ENCODE measurements at places on chromosomes 13 and 19. TPM values are rescaled to one million over a fixed set of nuclear protein-coding genes. Genes with fewer than 3 reads are reported as not detected.

GRCh38 chr13:100298116-100298681, 209.3 kb downstream of the PCCA start:
- DNase-seq, result no peak

GRCh38 chr13:93260591-93260990, 34.0 kb downstream of the GPC6 start:
- DNase-seq, result no peak

DNA sequence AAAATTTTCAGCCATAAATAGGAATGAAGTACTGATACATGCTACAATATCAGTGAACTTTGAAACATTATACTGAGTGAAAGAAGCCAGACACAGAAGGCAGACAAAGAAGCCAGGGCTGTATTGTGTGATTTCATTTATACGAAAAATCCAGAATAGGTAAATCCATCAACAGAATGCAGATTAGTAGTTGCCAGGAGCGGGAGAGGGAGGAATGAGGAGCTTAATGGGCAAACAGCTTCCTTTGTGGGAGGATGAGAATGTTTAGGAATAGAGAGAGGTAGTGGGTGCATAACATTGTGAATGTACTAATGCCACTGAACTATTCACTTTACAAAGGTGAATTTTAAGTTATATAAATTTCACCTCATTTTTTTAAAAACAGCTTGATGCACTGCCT, 103.3 kb upstream of the SERTM1 start:
- DNase-seq, result no peak

GRCh38 chr13:39461685-39462266, 141.2 kb downstream of the LHFPL6 start:
- no peak for DNase-seq

The SYCN gene
- not detected for total RNA-seq

DNA sequence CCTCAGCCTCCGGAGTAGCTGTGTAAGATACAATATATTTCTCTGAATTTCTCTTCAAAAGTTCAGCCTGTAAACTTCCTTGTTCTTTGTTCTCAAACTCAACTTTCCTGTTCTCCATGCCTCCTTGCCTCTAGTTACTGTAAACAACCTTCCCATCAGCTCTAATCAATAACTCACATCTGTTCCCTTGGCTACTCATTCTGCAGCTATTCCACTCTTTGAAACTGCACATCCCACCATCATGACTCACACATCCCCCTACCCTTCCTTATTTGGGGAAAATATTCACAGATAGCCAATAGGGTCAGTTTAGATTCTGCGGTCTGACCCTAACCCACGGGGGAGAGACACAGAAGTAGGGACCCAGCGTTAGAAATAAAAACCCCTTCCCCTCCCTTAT, 2.0 kb downstream of the ZNF562 start:
- DNase-seq, result no peak

DNA sequence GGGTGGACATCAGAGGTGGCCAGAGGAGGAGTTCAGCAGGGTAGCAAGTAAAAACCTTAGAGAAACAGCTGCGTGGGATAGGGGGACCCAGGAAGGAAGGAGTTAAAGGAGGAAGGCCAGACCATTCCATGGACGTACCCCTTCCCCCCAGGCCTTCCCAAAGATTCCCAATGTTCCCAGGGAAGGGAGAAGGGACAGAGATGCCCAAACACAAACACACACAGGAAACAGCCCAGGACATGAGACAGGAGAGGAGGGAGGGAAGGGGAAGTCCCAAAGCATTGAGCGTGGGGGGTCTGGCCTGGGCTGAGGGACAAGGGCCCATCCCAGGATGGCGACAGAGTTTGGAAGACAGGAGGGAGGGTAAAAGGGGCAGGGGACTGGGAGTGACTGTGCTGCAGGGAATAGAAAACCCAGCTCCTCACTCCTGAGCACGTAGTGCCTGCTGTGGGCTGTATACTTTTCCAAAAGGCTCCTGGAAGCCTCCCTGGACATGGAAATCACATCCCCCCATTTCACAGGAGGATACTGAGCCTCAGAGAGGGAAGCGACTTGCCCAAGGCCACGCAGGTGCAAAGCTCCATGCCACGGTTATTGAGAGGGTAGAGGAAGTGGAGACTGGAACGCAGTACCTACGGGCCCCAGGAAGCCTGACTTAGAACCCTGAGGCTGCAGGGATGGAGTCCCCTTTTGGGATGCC, 1.1 kb downstream of the SYDE1 start:
- no peak for DNase-seq

The ZNF536 gene
- 9.2 TPM for total RNA-seq

DNA sequence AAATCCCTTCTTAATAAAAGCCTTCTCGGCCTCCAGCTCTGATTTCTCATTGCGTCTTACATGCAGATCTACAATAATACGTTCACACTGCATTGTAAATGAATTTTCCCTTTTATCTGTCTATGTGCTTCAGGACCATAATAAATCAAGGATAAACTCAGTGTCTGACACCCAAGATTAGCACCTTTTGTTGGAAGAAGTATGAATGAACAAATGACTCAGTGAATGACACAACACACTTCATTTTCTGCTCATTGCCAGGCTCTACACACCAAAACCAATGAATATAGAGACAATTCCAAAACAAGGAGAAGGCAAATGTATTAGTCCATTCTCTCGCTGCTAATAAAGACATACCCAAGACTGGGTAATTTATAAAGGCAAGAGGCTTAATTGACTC, 1224.4 kb downstream of the EFNB2 start:
- DNase-seq, result no peak

The ATP12A gene
- total RNA-seq, result 1.3 TPM

GRCh38 chr13:34086281-34086680, 268.3 kb downstream of the RFC3 start:
- DNase-seq, result no peak

- DNase-seq, result no peak
Observed at GRCh38 chr19:40585241-40585981, 8.7 kb downstream of the SHKBP1 start.

- DNase-seq, result no peak
Observed at GRCh38 chr13:73603646-73604045, 530.6 kb downstream of the KLF12 start.

The PSG11 gene
- total RNA-seq, result not detected

The CGB1 gene
- total RNA-seq, result not detected

The PRKCG gene
- 19.3 TPM for total RNA-seq

DNA sequence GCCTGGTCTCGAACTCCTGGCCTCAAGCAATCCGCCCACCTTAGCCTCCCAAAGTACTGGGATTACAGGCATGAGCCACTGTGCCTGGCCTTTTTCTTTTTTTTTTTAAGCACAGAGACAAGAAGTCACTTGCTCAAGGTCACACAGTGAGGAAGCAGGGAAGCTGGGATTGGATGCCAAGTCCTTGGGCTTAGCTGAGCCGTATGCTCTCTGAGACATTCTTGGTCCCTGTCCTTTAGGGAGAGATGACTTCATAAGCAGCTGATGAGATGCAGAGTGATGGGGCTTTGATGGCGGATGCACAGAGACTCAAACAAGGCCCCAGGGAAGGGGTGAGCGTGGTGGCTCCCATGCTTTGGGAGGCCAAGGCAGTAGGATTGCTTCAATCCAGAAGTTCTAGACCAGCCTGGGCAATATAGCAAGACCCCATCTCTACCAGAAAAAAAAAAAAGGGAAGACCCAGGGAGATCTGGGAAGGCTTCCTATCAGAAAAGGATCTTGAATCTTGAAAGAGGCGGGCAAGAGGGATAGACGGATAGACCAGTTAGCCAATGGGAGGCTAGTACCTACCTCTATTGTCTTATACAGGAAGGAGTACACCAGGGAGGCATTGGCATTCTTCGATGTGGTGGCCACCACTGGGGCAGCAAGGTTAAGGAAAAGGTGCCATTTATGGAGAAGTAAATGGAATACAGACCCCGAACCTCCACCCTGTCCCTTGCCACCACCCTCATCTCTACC, 3.9 kb downstream of the AP1M2 start:
- no peak for DNase-seq

GRCh38 chr13:110498327-110498726, 63.2 kb downstream of the RAB20 start:
- no peak for DNase-seq

DNA sequence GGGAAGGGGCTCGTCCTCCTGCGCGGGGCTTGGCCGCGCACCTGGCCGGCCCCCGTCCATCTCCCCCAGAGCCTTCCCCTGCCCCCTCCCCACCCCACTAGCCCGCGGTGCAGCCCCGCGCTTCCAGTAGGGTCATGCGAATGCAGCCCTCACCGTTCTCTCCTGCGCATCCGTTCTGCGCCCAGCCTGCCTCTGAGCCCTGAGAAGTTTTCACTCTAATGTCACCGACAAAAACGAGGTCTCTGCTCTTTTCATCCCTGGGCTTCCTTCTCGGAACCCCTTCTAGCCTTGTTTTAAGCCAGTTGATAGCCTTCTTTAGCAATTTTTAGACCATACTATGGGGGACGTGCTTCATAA, 97.4 kb downstream of the ATP8A2 start:
- DNase-seq, result no peak

All from mesothelial cell of epicardium (in vitro differentiated cells).